ENCODE measurements at places on chromosomes 7 and 10. TPM values are rescaled to one million over a fixed set of nuclear protein-coding genes. Genes with fewer than 3 reads are reported as not detected.

- no peak for DNase-seq
Measured at GRCh38 chr10:73517166-73517888, 21.5 kb upstream of the PPP3CB start.

The NXPH1 gene
- not detected for total RNA-seq

The OR2A1 gene
- not detected for total RNA-seq

- no peak for DNase-seq
Measured at GRCh38 chr10:119237722-119238436, 30.5 kb downstream of the GRK5 start.

DNA sequence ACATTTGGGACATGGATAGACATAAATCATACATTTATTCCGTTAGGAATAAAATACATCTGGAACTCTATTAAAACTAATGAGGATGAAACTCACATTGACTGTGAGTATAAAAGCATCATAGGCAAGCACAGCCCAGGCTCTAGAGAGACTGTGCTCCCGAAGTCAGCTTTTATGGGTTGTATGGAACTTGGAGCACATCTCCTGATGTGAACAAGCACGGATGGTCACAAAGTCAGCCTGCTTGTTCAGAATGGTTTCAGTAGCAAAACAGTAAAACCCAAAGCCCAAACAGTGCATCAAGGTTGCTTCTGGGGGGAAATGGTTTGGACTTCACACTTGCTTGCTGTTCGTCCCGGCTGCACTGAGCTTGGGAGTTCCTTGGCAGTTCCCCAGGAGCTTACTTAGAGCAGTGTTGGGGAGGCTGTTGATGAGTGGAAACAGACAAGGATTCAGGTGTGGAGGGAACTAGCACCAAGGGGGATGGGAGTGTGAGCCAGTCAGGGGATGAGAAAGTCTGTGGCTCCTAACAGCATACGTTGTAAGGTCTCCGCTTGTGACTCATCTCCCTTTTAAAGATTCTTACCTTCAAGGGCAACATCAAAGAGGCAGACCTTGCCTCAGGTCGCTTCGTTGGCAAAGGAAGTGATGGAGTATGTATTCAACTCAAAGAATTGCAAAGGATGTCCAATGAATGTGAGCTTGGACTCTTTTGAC lies 19.7 kb upstream of the ITGA8 start:
- DNase-seq = no peak

The SPACDR gene
- 2.4 TPM for total RNA-seq

- DNase-seq = no peak
Measured at GRCh38 chr10:105950410-105950809, 1214.1 kb downstream of the SORCS1 start.

The CDK14 gene
- 0.76 TPM for total RNA-seq

GRCh38 chr7:132750096-132750495 lies 173.8 kb upstream of the PLXNA4 start:
- no peak for DNase-seq

DNA sequence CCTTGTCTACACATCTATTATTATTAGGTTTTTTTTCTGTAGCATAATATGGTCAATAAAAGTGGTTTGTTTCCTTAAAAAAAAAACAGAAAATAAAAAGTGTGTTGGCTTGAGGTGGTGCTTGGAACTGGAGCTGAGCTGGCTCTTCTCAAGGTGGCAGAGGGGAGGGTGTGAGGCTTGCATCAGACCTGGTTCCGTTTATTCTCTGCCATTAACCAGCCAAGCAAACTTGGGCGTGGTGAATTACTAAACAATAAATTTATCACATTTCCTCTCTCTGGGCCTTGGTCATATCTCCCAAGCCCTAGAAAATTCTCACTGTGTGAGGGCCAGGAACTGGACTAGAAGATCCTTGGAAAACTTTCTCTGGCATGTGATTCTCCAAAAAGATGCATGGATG lies 427.5 kb upstream of the MKI67 start:
- no peak for DNase-seq

The PRPS1L1 gene
- not detected for total RNA-seq

DNA sequence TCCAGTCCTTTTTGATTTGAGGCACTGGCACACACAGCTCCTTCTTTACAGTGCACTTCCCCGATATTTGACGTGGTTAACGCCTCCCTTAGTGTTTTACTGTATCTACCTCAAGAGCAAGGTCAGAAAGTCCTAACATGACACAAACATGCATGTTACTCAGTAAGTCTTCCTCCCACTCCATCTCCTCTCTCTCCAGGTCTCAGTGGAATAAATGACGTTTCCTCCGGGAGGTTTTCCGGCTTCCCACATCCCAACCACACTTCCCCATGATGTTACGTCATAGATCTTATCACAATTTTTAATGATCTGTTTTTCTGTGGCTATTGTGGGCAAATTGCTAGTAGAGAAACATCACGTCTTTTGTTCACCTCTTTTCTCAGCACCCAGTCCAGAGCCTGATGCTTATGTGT lies 165.7 kb downstream of the PTPN20 start:
- no peak for DNase-seq

The ANKRD22 gene
- 0.73 TPM for total RNA-seq

DNA sequence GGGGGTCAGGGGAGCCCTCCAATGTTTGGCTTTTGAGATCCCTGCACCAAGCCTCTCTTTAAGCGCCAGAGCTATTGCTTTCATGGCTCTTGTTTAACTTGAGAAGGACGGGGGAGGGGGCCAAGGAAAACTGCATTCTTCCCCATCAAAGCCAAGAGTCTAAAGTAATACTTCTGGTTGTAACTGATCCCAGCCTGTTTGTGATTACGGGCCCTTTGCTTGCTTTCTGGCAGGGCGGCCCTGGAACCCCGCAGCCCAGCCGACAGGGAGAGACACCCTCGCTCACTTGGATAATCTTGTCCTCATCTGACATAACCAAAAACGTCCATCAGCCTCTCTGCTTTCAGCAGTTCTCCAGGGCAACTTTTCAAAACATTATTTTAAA lies 154.7 kb downstream of the NEURL1 start:
- no peak for DNase-seq

GRCh38 chr7:28677668-28678067 lies 265.4 kb downstream of the CREB5 start:
- no peak for DNase-seq

The TRIM50 gene
- total RNA-seq = not detected

The ASB10 gene
- not detected for total RNA-seq

DNA sequence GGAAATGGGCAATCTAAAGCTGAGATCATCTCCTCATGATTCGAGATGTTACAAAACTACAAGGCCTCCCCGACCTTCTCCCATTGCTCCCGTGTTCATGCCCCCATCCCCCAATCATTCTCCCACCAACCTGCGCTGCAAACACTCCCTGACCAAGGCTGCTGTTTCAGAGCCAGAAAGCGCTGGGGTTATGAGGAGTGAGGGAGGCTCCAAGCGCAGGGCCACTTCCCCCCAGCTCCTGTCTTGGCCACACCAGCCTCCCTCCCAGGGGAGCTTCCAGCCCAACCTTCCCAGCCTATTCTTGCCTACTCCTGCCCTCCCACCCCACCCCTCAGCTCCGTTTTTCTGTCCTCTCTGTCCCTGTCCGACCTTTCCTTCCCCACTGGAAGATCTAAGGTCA lies 14.7 kb upstream of the NODAL start:
- DNase-seq = no peak

GRCh38 chr7:21086688-21087087 lies 300.0 kb upstream of the SP8 start:
- DNase-seq = no peak

DNA sequence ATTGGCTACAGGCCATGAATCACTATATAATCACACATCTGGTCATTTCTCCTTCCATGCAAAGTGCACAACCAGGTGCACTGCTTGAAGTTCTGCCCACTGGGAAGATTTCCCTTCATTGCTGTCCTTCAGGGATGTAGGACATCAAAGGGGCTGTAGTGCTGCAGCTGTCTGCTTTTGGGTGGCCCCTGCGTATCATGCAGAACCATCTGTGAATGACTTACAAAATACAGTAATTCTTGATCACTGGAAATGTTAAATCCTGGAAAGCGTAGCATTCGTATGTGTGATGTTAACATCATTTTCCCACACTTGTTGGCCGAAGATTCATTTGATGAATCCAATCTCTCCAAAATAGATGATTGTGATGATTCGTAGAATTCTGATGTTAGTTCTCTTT lies 22.4 kb downstream of the AKR1C3 start:
- DNase-seq = no peak

The CFAP70 gene
- total RNA-seq = 1.5 TPM

The AGR2 gene
- not detected for total RNA-seq

GRCh38 chr10:132616170-132616995 lies 78.8 kb downstream of the INPP5A start:
- peak; percentile 83 for DNase-seq

GRCh38 chr7:371779-372545 lies 82.0 kb downstream of the FOXL3 start:
- DNase-seq = no peak

The MRC1 gene
- total RNA-seq = not detected

The CACNB2 gene
- not detected for total RNA-seq

The ANKRD30A gene
- total RNA-seq = not detected

DNA sequence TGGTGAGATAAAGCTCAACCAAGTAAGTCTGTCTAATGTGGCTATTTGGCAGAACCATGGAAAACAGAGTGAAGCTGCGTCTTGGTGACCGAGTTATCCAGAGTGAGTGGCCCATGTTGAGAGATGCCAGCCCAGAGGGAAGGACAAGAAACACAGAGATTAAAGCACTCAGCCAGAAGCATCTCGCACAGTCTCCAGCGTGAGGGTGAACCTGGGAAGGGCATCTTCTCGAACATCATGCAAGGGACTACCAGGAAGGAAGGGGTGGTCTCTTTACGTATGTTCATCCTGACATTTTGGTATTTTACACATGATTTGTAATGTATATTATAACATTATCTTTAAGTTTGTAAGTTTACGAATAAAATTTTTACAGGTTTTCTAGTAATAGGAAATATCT lies 146.4 kb downstream of the TCERG1L start:
- DNase-seq = no peak

DNA sequence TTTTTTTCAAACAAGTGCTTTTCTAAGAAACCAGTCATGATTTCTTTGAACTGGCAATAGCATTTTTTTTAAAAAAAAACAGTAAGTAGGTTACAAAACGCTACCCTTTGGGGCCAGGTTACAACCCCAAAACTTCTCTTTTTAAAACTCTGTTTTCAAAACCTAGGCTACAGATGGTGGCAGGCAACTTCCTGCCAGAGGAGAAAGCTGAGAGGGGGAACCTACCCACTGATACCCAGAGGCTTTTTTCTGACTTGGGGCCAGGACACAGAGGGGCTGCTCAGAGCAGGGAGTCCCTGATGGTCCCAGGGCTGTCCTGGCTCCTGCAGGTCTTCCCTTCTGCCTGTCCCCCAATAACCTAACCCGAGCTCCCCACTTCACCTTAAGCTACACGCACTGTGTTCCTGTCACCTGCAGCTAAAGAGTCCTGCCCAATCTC lies 6.9 kb downstream of the STN1 start:
- no peak for DNase-seq
